B cell (primary cell): ENCODE measurements at places on chromosomes 13 and 19.

- DNase-seq = no peak
These were observed 100.6 kb upstream of the FAM216B start for GRCh38 chr13:42680748-42681147.

- no peak for DNase-seq
These were observed 24.4 kb downstream of the B3GLCT start for GRCh38 chr13:31224174-31224669.

- DNase-seq = no peak
These were observed 27.1 kb upstream of the C1QTNF9 start for GRCh38 chr13:24282256-24282655.

- no peak for DNase-seq
These were observed 26.8 kb downstream of the AP1M1 start for GRCh38 chr19:16224293-16225045.

- DNase-seq = no peak
These were observed 1370.3 kb upstream of the SLC10A2 start for GRCh38 chr13:104436555-104436954.

GRCh38 chr13:72953391-72953965, 105.3 kb upstream of the KLF5 start:
- peak; percentile 3 for DNase-seq

GRCh38 chr19:8416796-8417195, 3.7 kb downstream of the MARCHF2 start:
- no peak for DNase-seq

DNA sequence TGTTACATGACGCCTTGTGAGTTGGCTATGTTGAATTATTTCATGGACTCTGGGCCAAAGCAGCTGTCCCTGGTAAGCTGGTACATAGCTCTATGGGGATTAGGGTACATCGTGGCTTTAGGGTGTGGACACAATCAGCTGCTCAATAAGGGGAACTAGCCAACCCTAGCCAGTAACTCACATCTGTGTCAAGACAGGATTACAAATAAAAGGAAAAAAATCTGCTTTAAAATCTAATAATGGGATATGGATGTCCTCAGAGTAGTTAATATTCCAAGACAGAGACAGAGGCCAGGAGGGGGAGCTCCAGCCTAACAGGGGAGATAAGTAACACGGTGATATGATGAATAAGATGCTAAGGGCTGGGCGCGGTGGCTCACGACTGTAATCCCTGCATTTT, 21.1 kb upstream of the ZNF766 start:
- DNase-seq = peak; percentile 61

GRCh38 chr13:100560498-100561157, 28.0 kb downstream of the GGACT start:
- no peak for DNase-seq

- no peak for DNase-seq
These were observed 3.0 kb downstream of the IRS2 start for GRCh38 chr13:109783447-109783814.

DNA sequence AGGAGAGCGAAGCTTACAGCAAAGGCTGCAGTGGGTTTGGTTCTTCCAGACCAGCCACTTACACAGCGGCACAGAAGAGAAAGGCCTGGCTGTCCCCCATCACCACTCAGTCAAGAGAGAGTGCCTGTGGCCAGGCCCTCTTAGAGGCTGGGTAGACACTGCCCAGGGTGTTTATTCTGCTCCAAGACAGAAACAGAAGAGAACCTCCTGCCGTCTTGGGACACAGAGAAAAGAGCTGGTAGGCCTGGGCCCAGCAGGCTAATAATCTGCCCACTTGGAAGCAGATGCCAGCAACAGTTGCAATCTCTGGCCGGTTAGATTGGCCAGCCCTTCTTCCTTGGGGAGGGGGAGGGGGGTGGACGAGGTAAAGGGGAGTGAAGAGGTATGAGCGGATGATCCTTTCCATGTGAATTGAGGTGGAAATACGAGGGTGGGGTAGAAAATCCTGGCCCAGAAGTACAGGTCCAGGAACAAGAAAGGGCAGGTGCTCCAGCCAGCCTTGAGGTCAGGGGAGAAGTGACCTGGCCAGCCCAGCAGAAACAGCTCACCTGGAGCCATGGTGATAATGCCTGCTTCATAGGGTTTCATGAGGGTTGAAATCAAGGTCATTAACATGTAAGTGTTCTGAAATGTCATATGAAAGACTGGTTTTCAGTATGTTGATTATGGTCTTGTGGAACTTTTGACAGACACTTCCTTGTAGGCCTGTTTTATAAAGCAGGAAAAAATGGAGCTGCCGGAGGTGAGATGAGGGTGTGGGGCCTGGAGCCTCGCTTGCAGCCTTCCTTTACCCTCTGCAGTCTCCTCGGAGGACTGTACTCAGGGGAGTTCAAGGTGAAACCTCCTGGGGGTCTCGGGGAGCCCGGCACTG, 116.9 kb downstream of the SIPA1L3 start:
- no peak for DNase-seq

GRCh38 chr13:44652168-44652567, 76.0 kb upstream of the TSC22D1 start:
- no peak for DNase-seq

DNA sequence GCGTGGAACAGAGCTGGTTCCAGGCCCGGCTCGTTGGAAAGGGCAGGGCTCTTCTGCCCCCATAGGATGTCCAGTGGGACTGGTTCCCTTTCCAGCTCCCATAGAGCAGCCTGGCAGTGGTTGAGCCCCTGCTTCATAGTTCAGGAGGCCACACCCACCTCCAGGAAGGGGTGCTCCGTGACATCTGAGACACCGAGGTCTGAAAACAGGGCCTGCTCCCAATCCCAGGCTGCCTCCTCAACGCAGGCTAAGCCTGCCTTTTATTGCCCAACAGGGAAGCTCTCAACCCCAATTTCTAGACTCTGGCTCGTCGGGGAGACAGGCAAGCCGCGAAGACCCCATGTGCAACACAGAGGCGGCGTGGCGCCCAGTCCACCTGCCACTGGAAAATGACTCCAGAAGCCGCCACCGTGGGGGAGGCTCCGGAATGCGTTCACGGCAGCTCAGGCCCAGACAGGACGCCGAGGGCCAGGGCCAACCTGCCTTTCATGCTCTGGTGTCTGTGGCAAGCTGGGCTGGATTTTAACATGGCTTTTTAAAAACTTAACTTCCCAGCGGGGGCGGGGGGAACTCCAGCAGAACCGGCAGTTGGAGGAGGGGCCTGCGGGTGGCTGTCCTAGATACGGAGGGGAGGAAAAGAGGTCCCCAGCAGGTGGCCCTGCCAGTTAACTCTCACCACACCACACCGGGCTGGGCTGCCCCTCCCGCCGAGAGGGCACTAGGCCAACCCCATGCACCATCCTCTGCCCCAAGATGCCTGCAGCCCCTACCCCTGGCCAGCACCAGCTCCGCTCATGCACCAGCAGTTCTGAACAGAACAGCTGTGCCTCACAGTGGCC, 17.9 kb upstream of the TINCR start:
- peak; percentile 42 for DNase-seq

DNA sequence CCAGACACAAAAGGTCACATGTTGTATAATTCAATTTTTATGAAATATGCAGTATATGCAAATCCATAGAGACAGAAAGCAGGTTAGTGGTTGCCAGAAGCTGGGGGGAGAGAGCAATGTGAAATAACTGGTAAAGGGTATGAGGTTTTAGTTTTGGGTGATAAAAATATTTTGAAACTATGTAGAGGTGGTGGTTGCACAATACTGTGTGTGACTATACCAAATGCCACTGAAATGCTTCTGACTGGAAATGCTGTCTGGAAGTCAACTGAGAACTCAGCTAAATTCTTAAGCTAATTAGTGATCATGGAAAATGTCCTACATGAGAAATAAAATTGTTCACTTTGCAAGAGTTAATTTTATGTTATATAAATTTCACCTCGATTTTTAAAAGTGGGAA, 65.3 kb upstream of the RXFP2 start:
- DNase-seq = no peak

DNA sequence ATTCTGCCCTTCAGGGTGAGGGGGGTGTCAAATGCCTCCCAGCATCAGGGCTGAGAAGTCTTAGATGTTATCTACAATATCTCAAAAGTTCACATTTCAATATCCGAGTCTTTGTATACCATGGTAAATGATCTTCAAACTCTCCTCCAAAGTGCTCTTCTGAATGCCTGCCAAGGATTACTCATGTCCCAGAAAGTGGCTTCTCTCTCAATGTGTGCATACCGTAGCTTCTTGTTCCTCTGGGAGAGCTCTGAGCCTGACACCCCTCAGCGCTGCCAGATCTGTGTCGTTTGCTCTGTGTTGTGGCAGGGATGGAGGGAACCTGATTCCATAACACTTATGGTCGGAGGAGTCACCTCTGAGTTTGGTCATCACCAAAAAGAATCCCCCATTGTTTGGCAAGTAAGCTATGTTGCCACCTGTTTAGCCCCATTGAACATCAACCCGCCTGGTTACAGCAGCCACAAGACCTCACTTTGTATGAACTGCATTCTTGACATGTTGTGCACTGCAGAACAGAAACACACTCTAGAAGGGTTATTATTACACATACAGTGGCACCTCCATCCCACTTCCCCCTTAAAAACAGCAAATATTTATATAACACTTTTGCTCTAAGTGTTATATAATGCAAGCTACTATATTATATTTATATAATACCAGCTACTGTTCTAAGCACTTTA, 163.1 kb upstream of the MIR17HG start:
- no peak for DNase-seq

- peak; percentile 67 for DNase-seq
These were observed 140.0 kb downstream of the SIPA1L3 start for GRCh38 chr19:38047049-38047438.

DNA sequence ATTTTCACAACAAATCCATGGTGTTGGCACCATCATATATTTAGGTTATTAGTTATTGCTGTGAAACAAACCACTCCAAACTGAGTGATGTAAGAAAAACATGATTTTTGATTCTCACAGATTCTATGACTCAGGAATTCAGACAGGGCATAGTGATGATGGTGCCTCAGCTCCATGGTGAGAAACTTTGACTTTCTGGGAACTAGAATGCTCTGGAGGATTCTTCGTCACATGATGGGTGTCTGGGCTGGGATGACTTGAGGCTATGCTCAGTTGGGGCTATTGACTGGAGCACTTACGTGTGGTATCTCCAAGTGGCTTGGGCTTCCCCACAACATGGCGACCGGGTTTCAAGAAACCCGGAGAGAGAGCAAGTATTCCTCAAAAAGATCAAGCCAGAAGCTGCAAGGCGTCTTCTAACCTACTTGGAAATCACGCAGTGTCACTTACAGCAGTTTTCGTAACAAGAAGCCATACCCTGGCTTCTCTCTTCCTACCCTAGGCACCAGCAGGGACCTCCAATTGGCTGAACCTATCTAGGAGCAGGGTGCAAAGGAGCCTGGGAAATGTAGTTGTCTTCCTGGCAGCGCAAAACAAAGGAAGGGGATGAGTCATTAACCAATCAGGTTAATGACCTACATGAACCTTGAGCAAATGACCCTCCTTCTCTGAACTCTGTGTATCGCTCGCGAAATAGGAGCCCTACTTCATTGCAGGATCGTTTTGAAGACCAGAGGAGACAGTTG, 22.4 kb downstream of the VAV1 start:
- no peak for DNase-seq

DNA sequence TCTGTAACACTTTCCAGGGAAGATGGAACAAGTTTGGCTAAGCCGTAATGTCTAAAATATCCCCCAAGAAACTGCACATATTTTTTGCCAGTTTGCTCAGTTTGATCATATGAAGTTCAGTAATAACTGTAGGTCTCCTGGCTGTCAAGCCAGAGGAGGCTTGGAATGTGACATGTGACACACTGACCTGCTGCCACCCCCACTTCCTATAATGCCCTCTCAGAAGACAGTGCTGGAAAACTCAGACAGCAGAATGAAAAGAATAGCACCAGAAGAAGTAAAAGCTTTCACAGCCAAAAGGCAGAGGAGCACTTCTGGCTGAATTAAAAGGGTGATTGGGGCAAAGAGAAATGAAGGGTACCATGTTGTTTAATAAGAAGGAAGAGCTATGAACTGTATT, 67.4 kb upstream of the UBAC2 start:
- DNase-seq = no peak

- no peak for DNase-seq
These were observed 86.7 kb upstream of the TPP2 start for GRCh38 chr13:102510072-102510471.

- DNase-seq = no peak
These were observed 76.8 kb downstream of the FREM2 start for GRCh38 chr13:38763446-38764381.
